ENCODE measurements at places on chromosomes 3 and 15. TPM values are rescaled to one million over a fixed set of nuclear protein-coding genes. Genes with fewer than 3 reads are reported as not detected.

The VEPH1 gene
- 98.0 TPM for total RNA-seq

The ZNF639 gene
- total RNA-seq = 35.4 TPM

The IL5RA gene
- total RNA-seq = not detected

The SLC28A2 gene
- total RNA-seq = not detected

The STRIT1 gene
- not detected for total RNA-seq
